ENCODE measurements at places on chromosomes 7 and 10.

DNA sequence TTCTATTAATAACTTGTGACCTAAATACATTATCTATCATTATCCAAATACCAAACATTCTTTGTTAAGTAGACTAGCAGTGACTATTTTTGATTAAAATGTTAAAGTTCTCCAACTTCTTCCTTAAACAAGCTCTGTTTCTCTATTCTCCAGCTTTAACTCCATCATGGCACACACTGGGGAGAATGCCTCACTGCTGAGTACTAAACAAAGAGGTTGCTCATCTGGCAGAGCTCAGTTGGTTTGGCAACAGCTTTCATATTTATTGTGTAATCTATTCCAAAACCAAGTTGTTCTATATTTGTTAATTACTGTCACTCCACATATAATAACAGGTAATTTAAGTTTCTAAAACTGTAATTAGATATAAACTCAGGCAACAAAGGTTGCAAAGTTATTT is 89.6 kb downstream of the USP6NL start:
- no peaks in the 10 kb centered on the region for H3K27me3 ChIP-seq
- peaks cover under 1% of the 10 kb centered on the region for H3K36me3 ChIP-seq
- H3K27ac ChIP-seq = no peak overlapping the region
- no peak for DNase-seq

DNA sequence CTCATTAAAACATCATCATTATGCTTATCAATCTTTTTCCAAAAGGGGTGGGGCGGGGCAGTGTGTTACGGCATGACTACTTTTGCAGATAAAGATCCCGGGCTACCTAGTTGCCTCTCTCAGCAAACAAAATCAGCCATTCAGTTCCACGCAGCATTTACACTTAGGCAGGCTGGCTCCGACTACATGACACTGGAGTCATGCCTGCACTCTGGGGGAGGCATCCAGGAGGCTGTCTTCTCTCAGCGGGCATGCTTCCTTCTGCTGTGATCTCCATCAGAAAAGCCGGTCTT is 193.9 kb upstream of the TCF7L2 start:
- no peak overlapping the region for H3K27ac ChIP-seq
- H3K27me3 ChIP-seq = no peaks in the 10 kb centered on the region
- peaks cover 38% of the 10 kb centered on the region for H3K4me1 ChIP-seq

DNA sequence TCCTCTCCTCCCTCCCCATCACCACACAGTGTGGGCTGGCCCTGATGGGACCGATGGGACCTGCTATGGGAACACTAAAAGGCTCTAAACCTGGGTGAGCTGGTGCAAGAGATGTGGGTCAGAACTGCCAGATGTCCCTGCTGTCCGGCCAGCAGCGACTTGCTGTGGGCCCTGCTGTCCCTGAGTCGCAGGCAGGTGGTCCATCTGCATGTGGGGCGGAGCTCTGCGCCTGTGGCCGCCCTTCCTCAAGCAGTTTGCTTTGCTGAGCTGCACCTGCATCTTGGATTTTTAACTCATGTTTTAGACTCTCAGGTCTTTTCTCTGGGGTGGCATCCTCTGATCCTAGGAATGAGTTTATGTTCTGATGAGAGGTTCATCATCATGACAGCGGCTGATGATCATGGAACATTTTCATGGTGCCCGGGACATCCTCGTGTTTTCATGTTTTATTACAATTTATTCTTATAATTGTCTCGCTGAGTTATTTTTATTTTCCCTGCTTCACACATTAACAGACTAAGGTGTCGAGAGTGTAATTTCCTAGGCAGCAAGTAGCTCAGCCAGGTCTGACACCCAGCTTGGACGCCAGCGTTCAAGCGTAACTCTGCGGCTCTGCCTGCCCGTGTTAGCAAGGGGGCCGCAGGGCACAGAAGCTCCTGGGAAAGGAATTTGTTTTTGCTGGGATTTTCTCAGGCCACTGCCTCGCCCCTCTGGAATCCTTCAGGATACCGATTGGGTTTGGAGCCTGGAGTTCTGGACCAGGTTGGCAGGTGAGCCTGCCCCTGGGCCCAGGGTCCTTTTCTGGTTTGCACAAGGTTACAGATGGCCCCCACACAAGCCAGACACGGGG is 615.2 kb upstream of the FOXK1 start:
- H3K4me3 ChIP-seq = no peak overlapping the region
- H3K27ac ChIP-seq = no peak overlapping the region
- no peak for DNase-seq

- DNase-seq = no peak
- no peaks in the 10 kb centered on the region for H3K27me3 ChIP-seq
- H3K4me3 ChIP-seq = no peak overlapping the region
- H3K27ac ChIP-seq = no peak overlapping the region
- peaks cover 5% of the 10 kb centered on the region for H3K36me3 ChIP-seq
These were observed 52.4 kb downstream of the PLCE1 start for GRCh38 chr10:94046098-94046497.

GRCh38 chr7:131157530-131158243 is 170.0 kb upstream of the MKLN1 start:
- no peaks in the 10 kb centered on the region for H3K27me3 ChIP-seq
- H3K4me3 ChIP-seq = no peak overlapping the region
- no peak overlapping the region for H3K27ac ChIP-seq
- no peaks in the 10 kb centered on the region for H3K36me3 ChIP-seq

DNA sequence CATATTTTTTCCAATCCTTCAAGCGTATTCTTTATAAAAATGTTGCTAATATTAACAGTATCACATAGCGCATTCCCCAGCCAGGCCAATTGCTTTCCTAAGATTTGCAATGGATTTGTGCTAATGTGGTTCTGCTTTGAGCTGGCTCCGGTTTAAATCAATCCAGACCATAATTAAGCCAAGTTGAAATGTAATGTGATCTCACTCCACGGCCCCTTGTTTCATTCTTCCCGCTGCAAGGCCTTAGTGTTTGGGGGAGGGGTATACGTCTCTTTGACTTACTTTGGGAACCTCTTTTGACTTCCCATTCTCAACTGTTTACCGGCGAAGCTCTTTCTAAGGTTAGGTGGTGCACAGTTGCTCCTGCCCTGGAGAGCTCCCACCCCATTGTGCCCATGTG is 86.4 kb downstream of the PRPF18 start:
- H3K4me1 ChIP-seq = peaks cover 17% of the 10 kb centered on the region
- H3K4me3 ChIP-seq = no peak overlapping the region
- no peak for DNase-seq
- no peak overlapping the region for H3K27ac ChIP-seq
- peaks cover 47% of the 10 kb centered on the region for H3K36me3 ChIP-seq

- H3K27ac ChIP-seq = no peak overlapping the region
- DNase-seq = no peak
- H3K36me3 ChIP-seq = peaks cover 2% of the 10 kb centered on the region
- peaks cover 21% of the 10 kb centered on the region for H3K4me1 ChIP-seq
- H3K4me3 ChIP-seq = no peak overlapping the region
These were observed 158.3 kb upstream of the IGFBP3 start for GRCh38 chr7:46079421-46079820.

GRCh38 chr10:89069589-89069988 is 79.0 kb downstream of the FAS start:
- DNase-seq = no peak
- peaks cover 28% of the 10 kb centered on the region for H3K27me3 ChIP-seq
- no peak overlapping the region for H3K27ac ChIP-seq
- H3K4me3 ChIP-seq = no peak overlapping the region
- H3K36me3 ChIP-seq = no peaks in the 10 kb centered on the region

DNA sequence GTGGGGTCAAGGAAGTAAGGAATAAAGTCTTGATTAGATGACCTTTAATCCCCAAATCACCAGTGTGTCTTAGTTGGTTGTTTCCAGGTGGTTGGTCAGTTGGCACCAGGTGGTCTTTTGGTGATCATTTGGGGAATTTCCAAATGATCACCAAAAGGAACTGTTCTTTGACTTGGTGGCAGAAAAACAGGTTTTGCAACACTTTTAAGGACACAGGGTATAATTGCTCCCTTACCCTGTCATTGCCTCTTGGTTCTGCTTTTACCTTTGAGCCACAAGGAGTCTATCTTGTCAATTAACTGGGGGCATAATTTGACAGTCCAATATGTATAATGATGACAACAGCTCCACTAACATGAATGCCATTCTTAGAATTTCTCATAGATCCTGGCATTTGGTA is 104.2 kb downstream of the ADK start:
- peaks cover 8% of the 10 kb centered on the region for H3K4me1 ChIP-seq
- no peaks in the 10 kb centered on the region for H3K27me3 ChIP-seq
- no peak overlapping the region for H3K27ac ChIP-seq
- no peak overlapping the region for H3K4me3 ChIP-seq

GRCh38 chr7:2894118-2894940 is 50.2 kb upstream of the GNA12 start:
- H3K4me1 ChIP-seq = peaks cover 8% of the 10 kb centered on the region
- H3K36me3 ChIP-seq = no peaks in the 10 kb centered on the region
- H3K27ac ChIP-seq = peak overlapping the region; percentile 5

- H3K4me1 ChIP-seq = peaks cover 18% of the 10 kb centered on the region
- no peak overlapping the region for H3K27ac ChIP-seq
- H3K4me3 ChIP-seq = no peak overlapping the region
- no peaks in the 10 kb centered on the region for H3K27me3 ChIP-seq
- peaks cover 9% of the 10 kb centered on the region for H3K36me3 ChIP-seq
- DNase-seq = no peak
These were observed 3.6 kb downstream of the ZSCAN21 start for GRCh38 chr7:100053215-100053614.

GRCh38 chr7:29091715-29092114 is 54.6 kb downstream of the CPVL start:
- no peak for DNase-seq
- H3K4me3 ChIP-seq = peak overlapping the region; percentile 18
- H3K27me3 ChIP-seq = no peaks in the 10 kb centered on the region
- peak overlapping the region; percentile 76 for H3K27ac ChIP-seq
- peaks cover 39% of the 10 kb centered on the region for H3K4me1 ChIP-seq
- H3K36me3 ChIP-seq = no peaks in the 10 kb centered on the region

DNA sequence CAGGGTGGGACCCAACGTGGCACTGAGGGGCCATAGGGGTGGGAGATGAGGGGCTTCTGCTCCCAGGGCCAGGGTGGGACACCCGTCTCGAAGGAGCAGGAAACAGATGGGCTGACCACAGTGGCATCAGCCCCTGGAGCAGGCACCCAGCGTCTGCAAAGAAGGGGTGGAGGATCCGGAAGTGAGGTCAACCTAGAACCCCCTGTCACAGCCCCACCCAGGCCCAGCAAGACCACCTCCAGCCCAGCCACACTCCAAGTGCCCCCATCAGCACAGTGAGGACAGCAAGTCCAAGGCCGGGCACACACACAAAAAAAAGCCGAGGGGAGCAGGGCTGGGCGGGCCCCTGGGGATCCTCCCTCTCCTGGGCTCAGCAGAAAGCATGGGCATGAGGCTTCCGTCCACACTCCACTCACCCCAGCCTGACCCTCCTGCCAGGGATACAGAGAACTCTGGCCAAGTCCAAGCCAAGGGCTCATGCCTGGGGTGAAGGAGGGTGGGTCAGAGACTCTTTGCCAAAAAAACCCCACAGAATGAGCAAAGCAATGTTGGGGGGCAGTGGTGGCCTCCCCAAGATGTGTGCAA is 111.0 kb downstream of the FOXL3 start:
- peaks cover 17% of the 10 kb centered on the region for H3K36me3 ChIP-seq
- H3K27me3 ChIP-seq = peaks cover 39% of the 10 kb centered on the region
- DNase-seq = no peak
- H3K27ac ChIP-seq = no peak overlapping the region

DNA sequence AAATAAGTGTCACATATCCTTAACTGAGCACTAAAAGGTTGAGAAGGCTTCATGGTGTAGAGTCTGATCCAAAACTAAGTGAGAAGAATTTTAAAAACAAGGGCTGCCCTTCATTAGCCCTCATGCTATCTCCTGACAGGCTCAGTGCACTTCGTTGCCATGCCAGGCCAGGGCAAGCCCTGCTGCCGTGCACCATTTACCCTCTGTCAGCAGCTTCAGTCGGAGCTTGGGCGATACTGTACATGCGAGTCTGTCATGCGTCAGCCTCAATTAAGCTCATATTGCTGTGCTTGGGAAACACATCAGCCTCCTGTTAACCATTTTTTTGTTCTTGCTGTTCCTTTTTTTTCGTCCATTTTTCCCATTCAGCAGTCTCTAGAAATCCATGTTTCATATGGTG is 166.6 kb downstream of the VTI1A start:
- H3K27ac ChIP-seq = no peak overlapping the region
- H3K36me3 ChIP-seq = peaks cover 4% of the 10 kb centered on the region
- H3K4me1 ChIP-seq = peaks cover 6% of the 10 kb centered on the region
- no peak for DNase-seq
- no peak overlapping the region for H3K4me3 ChIP-seq

- H3K27ac ChIP-seq = peak overlapping the region; percentile 46
- H3K4me1 ChIP-seq = peaks cover 28% of the 10 kb centered on the region
- no peak for DNase-seq
These were observed 60.8 kb downstream of the OGDH start for GRCh38 chr7:44667190-44667589.

DNA sequence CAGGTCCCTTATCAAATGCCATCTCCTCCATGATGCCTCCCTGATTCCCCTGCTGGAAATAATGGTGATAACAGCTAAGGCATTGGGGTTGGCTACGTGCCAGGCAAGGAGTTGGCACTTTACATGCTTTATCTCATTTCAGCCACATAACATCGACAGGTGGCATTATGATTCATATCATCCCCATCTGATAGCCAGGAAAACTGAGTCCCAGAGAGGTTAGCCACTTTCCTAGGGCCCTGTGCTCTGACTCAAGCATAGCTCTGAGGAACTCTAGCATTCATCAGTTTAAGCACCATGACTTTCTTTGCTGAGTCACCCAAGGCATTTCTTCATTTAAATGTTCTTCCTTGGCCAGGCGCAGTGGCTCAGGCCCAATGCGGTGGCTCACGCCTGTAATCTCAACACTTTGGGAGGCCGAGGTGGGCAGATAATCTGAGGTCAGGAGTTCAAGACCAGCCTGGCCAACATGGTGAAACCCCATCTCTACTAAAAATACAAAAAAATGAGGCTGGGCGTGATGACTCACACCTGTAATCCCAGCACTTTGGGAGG is 6.6 kb downstream of the LEP start:
- H3K27ac ChIP-seq = no peak overlapping the region
- DNase-seq = peak; percentile 46
- peaks cover 2% of the 10 kb centered on the region for H3K4me1 ChIP-seq
- H3K36me3 ChIP-seq = no peaks in the 10 kb centered on the region
- peaks cover 32% of the 10 kb centered on the region for H3K27me3 ChIP-seq
- no peak overlapping the region for H3K4me3 ChIP-seq

- H3K36me3 ChIP-seq = peaks cover 10% of the 10 kb centered on the region
- peak overlapping the region; percentile 41 for H3K27ac ChIP-seq
- DNase-seq = no peak
- H3K4me1 ChIP-seq = peaks cover 15% of the 10 kb centered on the region
These were observed 23.5 kb downstream of the UPP1 start for GRCh38 chr7:48112401-48113165.

DNA sequence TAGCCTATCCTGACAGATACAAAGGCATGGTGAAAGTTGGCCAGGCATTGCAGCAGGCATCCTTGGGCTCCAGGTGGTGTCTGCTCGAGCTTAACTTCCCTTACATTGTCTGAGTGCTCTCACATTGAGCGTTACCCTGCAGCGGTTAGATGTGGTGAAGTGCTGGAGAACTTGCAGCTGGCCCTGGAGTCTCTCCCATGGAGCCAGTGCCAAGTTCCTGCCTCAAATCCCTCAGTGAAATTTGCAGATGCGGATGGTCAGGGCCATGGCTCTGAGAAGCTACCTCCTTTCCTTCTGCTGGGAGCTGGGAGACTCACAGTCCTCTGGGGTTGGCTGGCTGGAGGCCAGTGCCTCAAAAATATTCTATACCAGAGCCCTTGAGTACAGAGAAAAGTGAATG is 3.3 kb upstream of the ZNF746 start:
- H3K4me3 ChIP-seq = no peak overlapping the region
- no peak for DNase-seq

GRCh38 chr7:94529516-94529915 is 19.9 kb downstream of the CASD1 start:
- no peak overlapping the region for H3K27ac ChIP-seq
- DNase-seq = no peak
- H3K4me3 ChIP-seq = no peak overlapping the region
- no peaks in the 10 kb centered on the region for H3K4me1 ChIP-seq
